Cardiac fibroblast (primary cell): ENCODE measurements at places on chromosomes 4 and X.

DNA sequence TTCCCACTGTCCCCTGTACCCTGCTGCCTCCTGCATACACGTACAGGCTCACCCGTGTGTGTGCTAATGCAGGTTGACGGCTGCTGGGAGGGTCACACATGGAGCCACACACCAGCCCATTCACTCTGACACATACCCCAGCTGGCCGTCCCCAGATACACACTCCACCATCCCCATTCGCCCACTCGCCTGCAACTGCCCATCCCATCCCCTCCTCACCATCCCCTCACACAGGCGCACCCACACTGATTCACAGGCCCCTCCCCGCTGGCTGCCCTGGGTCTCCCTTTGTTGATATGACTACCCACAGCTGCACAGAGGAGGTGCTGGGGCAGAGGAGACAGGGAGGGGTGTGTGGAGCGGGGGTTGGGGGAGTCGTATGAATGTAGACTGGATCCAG is 25.7 kb downstream of the PJA1 start:
- no peak for DNase-seq

DNA sequence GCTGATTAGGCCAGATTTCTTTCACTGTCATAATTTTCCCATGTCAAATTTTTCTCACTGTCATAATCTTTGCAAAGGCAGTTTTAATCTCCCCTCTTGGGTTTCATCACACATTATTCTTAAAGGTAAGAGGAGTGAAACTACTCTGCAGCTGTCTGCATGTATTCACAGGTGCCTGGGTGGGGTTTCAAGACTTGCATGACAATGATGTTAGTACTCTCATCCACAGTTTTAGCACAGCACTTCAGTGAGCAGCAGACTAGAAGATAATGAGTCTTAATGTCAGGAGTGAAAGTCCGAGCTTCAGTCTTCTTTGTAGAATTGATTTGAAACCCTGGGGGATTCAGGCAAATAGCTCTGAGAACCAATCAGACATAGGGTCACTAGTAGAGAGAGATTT is 182.5 kb upstream of the GALNT7 start:
- DNase-seq, result no peak

- no peak for DNase-seq
Observed at GRCh38 chrX:55841962-55842752, 124.6 kb downstream of the RRAGB start.

- DNase-seq, result peak; percentile 11
Observed at GRCh38 chr4:42672359-42673081, 15.6 kb upstream of the ATP8A1 start.
